Activated CD4-positive, CD25-positive, alpha-beta regulatory T cell (primary cell): ENCODE measurements at places on chromosomes 6 and 20.

DNA sequence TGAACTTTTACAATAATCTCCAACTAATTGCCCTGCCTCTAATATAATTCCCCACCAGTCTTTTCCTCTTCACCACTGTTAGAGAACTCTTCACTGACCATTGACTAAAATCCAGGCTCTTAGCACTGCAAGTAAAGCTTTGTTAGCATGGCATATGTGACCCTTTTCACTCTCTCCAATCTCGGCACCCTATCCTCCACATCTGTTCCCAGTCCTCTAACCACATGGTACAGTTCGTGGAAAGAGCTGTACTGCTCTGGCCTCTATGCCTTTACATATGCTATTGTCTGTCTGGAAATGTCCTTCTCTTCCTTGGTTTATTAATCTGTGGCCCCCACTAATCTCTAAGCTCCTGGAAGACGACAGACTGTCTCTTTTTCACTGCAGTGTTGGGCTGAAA is 63.0 kb upstream of the EIF2S2 start:
- no peak for DNase-seq

DNA sequence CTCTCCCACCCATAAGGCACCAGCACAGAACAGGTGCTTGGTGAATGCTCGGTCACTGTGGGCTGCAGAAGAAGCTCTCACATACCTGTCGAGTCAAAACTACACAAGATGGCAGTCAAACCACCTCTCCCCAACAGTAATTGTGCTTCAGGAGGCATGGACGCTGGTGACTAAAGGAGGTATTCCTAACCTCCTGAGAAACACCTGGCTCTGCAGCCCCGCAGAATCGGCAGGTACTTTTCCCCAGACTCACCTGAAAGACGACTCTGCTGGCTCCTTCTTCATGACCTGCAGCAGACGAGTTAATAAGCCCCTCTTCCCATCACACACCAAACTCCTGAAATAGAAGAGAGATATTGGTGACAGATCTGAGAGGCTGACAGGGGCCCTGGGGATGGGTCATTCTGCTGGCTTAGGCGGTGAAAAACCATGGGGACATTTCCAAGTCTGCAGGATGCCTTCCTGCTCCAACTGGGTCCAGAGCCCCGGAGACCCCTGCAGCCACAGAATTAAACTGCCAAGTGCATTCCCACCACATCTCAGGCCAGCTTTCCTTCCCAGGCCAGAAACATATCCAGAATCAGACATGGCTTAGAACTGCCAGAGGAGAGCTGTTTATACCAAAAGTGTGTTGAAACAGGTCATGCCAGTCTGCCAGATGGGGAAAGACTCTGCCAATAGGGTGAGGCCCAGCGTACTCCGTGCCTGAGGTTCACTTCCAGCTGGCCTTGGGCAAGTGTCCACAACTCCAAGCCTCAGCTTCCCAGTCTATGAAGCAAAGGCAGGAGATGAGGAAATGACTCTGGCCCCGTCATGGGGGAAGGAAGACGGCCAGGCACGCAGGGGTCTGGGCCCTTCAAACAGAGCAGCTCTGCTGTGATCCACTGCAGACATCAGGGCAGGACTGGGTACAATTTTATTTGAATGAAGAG is 53.0 kb downstream of the MYH7B start:
- DNase-seq = no peak

DNA sequence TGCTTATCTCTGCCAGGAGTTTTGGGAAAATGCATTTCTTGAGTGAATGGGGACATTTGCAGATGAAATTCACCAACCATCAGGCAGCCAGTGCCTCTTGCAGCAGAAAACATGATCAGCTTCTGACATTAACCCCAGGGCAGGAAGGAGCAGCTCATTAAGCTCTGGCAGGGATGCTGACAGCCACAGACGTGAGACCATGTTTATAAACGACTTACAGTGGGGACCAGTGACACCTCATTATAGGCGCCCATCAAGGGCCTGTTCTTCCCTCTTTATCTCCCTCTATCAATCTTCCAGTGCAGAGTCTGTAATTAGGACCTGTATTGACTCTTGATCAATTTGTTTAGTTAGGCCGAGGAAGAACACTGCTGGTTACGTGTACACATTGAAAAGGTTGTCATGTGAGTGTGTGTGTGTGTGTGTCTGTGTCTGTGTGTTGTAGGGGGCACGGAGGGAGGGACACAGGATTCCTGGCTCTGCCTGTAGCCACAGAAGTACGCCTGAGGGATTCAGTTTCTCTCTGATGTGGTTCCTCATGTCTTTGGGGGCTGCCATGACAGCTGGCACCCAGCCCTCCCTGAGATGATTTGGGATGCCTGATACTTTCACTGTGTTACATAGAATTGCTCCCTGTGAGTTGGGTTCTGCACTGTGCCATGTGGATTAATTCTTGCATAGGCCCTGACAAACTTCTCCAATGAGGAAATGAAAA is 428.4 kb upstream of the CHD6 start:
- no peak for DNase-seq

DNA sequence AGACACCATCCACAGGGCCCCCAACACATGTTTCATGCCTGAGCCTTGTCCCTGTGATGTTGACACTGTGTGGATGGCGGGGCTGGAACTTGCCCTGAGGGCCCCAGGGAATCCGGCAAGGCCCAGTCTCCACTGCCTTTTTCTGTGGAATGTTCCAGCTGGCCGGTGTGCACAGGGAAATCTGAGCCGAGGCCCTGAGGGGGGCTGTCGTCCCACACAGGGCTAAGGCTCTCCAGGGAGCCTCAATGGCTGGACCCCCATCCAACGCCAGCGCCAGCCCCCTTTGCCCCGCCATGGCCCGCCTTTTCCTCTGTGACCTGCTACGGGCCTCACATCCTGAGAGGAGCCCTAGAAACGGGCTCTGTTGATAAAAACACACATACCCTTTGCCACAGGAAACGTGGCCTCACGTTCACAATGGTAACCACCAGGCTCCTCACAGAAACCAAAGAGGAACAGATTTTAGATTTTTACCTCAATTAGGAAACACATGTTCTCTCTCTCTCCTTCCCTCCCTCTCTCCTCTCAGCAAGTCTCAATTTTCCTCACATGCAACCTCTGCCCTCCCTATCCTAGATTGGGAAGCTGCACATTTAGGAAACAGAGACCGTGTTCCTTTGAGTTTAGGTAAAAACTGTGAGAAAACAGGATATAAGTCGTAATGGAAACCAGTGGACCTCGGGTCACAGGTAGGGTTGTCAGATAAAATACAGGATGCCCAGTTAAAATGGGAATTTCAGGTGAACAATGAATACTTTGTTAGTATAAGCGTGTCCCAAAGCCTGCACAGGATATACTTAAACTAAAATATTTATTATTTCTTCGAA is 13.7 kb upstream of the ZNF831 start:
- DNase-seq = peak; percentile 54

GRCh38 chr6:18207438-18207837 is 52.2 kb downstream of the KDM1B start:
- DNase-seq = no peak

DNA sequence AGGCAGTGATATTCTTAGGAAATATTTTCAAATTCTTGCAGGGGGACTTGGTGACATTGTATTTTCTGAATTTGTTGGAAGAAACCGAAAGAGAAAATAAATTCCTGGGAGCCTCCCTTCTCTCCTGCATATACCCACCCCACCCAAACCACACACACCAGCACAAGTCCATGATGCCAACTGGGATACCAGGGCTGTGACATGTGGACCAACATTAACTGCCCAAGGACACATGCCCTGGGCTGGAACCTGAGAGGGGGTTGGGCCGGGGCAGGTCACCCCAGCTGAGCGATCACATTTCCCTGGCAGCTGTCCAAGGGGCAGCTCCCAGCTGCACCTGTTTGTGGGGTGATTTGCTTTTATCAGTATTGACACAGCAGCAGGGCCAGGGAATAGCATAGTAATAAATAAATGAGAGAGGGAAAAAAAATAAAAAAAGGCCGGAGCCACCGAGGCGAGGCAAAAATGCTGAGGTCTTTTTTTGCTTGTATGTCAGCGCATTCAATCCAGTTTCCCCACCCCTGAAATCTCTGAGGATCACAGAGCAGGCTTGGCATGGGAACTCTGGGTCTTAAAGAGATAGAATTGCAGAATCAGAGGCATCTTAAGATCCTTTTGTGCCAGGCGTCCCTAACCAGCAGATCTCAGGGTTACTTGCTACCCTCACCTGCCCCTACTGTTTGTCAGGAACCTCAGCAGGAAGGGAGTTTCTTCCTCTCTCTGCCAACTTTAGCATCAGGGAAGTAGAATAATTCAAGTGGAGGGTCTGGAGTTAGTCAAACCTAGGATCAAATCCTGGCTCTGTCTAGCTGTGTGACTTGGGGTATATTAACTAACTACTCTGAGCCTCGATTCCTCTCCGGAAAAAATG is 66.5 kb upstream of the PIM1 start:
- no peak for DNase-seq
